ENCODE measurements at places on chromosomes 4 and X.

DNA sequence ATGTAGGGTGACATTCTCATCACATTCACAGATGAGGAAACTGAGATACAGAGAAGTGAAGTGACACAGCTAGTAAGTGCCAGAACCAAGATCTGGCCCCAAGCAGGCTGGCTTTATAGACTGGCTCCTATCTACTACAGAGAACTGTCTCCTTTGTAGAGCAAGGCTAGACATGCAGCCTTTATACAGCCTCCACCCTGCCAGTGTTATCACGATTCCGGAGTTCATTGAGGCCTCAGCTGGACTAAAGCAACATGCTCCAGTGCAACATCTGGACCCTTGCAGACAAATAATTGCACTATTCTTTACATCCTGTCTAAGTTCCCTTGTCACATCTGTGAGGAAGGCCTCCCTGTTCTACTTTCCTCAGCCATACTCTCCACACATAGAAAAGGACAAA lies 58.0 kb upstream of the XIAP start:
- DNase-seq: no peak

GRCh38 chr4:111066887-111067286 lies 444.0 kb upstream of the PITX2 start:
- peak; percentile 73 for DNase-seq

DNA sequence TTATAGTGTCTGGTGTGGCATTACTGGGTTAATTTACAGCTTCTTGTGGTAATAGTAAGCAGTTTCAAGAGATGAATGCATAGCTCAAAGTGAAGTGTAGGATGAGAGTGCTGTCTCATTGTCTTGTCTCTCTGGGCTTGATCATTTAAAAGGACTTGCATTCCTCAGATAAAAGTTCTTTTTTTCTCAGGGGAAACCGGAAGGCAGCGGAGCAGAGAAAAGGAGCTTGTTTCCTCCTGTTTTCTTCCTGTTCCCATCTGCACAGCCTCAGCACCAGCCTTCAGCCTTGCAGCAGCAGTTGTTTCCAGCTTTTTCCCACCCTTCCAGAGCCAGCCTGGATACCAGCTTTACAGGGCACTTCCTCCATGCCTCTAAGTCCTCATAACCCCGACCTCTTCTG lies 61.4 kb upstream of the LGI2 start:
- DNase-seq: peak; percentile 9

GRCh38 chrX:132833373-132833772 lies 125.1 kb downstream of the HS6ST2 start:
- no peak for DNase-seq

GRCh38 chrX:75067931-75068330 lies 88.2 kb downstream of the ABCB7 start:
- DNase-seq: peak; percentile 0

Data from fibroblast of skin of abdomen (primary cell).